ENCODE measurements at places on chromosomes 2 and 18. TPM values are rescaled to one million over a fixed set of nuclear protein-coding genes. Genes with fewer than 3 reads are reported as not detected.

ROCK1 gene
- 11.0 TPM for total RNA-seq

- no peak for DNase-seq
- H3K4me3 ChIP-seq: peak overlapping the region; percentile 75
- H3K36me3 ChIP-seq: no peaks in the 10 kb centered on the region
Observed at GRCh38 chr2:176140513-176141317, 10.6 kb upstream of the HOXD4 start.

DNA sequence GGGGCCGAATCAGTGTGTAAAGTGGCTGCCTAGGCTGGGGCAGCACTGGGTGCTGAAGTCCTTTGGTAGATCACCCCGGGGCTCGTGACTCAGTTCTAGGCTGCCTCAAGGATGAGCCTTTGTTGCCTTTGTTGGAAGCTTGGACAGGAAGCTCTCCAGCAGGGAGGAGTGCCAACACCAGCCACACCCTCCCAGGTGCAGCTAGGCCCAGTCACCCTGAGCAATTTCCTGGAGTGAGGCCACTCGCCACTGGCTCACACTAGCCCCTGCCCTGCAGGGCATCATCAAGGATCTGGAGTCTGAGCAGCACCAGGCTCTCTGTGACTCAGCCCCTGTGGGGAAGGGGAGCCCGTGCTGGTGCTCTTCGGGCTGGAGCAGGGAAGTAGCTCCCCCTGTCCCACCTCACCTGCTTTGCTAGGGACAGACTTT, 6.7 kb upstream of the SDC1 start:
- no peak for DNase-seq
- H3K36me3 ChIP-seq: no peaks in the 10 kb centered on the region
- H3K4me1 ChIP-seq: no peaks in the 10 kb centered on the region
- no peaks in the 10 kb centered on the region for H3K27me3 ChIP-seq

- no peaks in the 10 kb centered on the region for H3K36me3 ChIP-seq
- H3K27ac ChIP-seq: no peak overlapping the region
Observed at GRCh38 chr2:212845941-212846340, 305.5 kb downstream of the IKZF2 start.
